Immature natural killer cell (primary cell): ENCODE measurements at places on chromosomes 1 and 21. TPM values are rescaled to one million over a fixed set of nuclear protein-coding genes. Genes with fewer than 3 reads are reported as not detected.

DNA sequence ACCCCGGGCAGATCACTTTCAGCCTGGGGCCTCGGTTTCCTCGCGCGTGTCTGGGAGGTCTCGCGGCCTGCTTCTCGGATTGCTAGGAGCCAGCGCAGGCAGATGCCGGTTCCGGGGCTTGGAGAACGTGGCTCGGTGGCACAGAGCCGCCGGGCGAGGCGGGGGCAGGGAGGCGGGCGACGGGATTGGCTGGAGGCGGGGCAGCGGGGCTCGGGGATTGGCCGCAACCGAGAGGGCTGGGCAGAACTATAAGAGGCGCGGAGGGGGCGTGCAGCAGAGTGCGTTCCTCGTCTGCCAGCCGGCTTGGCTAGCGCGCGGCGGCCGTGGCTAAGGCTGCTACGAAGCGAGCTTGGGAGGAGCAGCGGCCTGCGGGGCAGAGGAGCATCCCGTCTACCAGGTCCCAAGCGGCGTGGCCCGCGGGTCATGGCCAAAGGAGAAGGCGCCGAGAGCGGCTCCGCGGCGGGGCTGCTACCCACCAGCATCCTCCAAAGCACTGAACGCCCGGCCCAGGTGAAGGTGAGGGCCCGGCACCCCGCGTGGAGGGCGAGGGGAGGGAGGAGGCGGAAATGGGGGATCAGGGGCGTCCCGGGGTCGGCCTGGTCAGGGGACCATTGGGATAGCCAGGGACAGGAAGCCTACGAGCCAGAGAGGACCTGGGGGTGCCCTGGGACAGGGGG, at the start of gene MFSD2A:
TSS of gene MFSD2A (plus strand) at position 276 of the 677 bp plus-strand sequence. CDS start at position 424, 148 bp downstream.
- peak; percentile 84 for DNase-seq
- H3K4me1 ChIP-seq: peaks cover 19% of the 10 kb centered on the region
- no peaks in the 10 kb centered on the region for H3K27me3 ChIP-seq
- no peak within 1 kb of the TSS for H3K27ac ChIP-seq

DNA sequence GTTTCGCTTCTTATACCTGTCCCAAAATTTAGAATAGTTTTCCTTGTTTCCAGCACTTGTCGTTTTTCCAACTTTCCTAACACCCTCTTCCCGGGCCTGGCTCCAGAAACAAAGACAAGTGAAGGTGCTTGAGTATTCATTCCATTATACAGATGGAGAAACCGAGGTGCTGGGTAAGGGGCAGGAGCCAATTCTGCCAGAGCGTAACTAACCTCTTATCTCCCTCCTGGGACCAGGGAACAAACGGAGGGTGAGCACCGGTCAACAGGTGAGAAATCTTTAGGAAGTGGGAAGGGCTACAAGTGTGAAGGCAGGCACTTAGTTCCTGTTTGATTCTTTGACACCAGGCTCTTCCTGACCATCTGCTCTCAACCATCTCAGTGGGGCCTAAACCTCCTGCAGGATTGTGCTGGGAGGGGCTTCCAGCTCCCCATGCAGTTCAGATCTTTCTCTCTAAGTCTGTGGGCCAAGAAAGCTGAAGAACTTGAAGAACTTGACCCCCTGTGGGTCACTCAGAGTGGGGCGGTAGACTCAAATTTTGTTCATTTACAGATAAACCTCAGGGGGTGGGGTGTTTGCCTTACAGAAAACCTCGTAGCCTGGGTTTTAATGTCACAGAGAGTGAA, 8.7 kb downstream of the PLXNA2 start:
- no peaks in the 10 kb centered on the region for H3K36me3 ChIP-seq
- H3K27ac ChIP-seq: no peak overlapping the region
- DNase-seq: no peak
- peak overlapping the region; percentile 62 for H3K4me3 ChIP-seq
- peaks cover 12% of the 10 kb centered on the region for H3K27me3 ChIP-seq

GRCh38 chr1:88595355-88596002, 88.6 kb upstream of the PKN2 start:
- DNase-seq: peak; percentile 11
- H3K4me1 ChIP-seq: no peaks in the 10 kb centered on the region
- no peak overlapping the region for H3K27ac ChIP-seq
- no peaks in the 10 kb centered on the region for H3K36me3 ChIP-seq
- no peak overlapping the region for H3K4me3 ChIP-seq
- peaks cover 5% of the 10 kb centered on the region for H3K27me3 ChIP-seq

RGS16 gene
- polyA plus RNA-seq: 0.48 TPM

AMPD1 gene
- polyA plus RNA-seq: not detected
